Activated T-cell treated with anti-CD3 and anti-CD28 coated beads for 1 hour (primary cell): ENCODE measurements at places on chromosomes 1 and 21.

- DNase-seq, result no peak
These were observed 2.9 kb upstream of the SYT2 start for GRCh38 chr1:202713110-202713509.

DNA sequence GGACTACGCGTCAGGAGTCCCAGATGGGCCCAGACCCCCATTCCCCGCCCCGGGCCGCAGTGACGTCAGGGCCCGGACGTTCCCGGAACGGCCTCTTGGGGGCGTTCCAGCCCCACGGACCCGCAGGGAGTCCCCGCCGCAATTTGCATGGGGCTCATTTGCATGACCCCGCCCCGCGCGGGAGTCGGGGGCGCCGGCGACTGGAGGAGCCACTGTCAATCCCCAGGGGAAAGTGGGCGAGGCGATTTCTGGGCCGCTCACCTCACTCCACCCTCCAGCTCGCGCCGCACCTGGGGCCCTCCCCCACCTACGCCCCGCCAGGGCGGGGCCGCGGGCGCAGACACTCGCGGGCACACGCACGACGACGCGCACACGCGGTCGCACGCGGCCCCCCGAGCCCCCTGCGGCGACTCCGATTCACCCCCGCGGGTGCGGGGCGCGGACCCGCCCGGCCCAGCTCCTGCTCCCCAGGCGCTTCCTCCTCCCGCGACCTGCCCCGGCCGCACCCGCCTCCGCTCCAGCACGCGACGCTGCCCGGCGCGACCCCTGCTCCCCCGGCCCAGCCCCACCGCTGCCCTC lies 13.2 kb downstream of the AGRN start:
- peak; percentile 68 for DNase-seq

- no peak for DNase-seq
These were observed 9.8 kb downstream of the ECE1 start for GRCh38 chr1:21280482-21280881.

- DNase-seq, result no peak
These were observed at the start of gene FCAMR for GRCh38 chr1:206970446-206970845. FCAMR (minus strand) TSS chr1:206970460; CDS start chr1:206970125, 335 bp downstream.

DNA sequence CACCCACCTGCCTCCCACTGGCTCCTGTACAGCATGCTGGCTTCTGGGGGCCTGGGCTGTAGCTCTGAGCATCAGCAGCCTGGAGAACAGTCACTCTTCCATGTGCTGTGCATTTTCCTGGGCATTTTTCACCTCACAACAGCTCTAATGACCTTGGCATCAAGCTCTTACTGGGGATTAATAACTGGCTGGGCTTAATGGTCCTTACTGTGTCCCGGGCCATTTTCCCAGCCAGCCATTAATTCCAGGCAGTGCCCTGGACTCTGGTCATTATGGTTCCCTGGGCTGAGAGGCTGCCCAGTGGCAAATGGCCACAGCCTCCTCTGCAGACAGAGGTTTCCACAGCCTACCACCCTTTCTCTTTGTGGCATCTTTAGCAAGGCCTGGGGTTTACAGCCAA lies 171.8 kb downstream of the ST6GALNAC5 start:
- no peak for DNase-seq

GRCh38 chr1:200305806-200306205 lies 104.0 kb downstream of the ZNF281 start:
- DNase-seq, result no peak

- no peak for DNase-seq
These were observed 46.5 kb downstream of the STX6 start for GRCh38 chr1:180976191-180976590.

GRCh38 chr1:167221126-167221737 lies 546 bp downstream of the POU2F1 start:
- DNase-seq, result peak; percentile 23

DNA sequence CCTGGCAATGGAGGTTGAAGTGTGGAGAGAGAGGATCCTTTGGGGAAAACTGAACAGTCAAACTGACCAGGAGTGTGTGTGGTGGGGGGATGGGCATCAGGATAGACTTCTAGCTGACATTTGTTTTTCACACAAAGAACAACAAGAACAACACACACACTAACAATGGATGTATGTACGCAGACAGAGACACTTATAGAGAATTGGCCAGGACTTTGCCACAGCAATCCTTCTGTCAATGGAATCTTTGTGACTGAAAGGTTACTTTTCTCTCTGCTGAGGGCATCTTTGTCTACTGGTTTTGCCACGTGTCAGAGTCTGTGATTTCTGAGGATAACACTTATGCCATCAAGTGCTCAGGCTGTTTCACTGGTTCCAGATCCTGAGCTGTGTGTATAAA lies 12.4 kb upstream of the FCGR2A start:
- DNase-seq, result no peak

DNA sequence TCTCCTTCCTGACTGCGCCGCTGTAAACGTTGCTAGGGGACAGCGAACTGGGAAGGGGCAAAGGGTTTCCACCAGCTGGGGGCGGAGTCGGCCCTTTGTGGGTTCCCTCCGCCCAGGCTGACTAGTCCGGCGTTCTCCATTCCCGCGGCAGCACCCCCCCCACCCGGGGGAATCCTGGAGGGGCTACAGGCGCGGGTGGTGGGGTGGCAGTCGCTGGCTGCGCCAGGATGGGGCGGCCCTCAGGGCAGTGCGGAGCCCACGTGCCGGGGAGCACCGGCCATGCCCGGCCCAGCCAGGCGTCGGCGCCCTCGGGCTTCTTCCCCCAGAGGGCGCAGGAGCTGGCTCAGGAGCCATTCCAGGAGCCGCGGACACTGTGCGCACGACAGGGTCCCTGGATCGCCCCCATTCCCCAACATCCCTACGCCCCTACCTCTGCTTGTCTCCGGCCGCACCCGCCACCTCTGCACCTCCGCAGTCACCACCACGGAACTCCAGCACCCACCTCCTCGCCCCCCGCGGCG lies 476 bp downstream of the BATF3 start:
- peak; percentile 24 for DNase-seq

- DNase-seq, result no peak
These were observed 5.5 kb downstream of the PTPN7 start for GRCh38 chr1:202154766-202155477.

GRCh38 chr1:64882574-64883255 lies 83.6 kb downstream of the JAK1 start:
- DNase-seq, result no peak

DNA sequence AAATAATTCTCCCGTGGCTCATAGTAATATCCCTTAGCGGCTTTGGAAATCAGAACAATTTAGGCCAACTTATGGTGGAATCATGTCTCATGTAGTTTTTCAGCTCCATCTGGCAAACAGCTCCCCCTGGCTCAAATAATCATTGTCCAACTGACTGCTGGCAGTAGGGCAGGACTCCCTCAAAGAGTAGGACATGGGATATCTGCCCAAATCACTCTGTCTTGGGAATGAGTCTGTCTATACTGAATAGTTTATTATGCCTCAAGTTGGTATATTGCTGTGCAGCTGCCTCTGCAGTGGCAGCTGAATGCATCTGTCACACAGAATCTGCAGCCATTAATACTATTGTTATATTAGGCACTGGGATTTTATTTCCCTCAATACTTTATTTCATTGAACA lies 255.7 kb downstream of the COL11A1 start:
- DNase-seq, result no peak

DNA sequence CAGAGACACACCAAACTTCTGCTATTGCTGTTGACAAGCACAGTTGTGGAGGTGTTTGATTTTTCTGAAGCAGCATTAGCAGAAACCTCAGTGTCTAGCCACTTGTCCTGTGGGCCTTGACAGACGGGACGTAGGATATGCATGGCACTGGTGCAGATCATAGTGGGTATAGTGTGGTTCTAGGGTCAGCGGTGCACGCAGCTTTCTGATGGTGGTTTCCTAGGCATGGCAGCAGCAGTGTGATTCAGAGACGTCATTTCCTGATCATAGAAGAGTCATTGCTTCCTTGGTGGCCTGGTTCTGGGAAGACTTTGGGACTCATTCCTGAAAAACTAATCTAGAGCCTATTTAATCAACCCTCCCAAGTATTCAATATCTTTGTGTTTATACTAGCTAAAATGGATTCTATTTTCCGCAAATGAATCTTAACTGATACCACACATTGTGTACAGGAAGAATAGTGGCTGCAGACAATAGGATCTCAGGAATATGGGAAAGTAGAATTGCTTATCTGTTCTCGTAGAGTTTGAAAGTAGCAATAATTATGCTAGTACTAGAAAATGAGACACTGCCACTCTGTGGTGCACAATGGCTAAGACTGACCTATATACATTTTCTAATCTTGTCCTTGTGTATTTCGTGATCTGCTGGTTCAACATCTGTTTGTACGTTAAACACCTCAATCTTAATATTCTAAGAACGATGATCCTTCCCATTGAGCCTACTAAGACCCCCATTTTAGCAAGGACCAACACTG lies 2.8 kb upstream of the USP1 start:
- no peak for DNase-seq

DNA sequence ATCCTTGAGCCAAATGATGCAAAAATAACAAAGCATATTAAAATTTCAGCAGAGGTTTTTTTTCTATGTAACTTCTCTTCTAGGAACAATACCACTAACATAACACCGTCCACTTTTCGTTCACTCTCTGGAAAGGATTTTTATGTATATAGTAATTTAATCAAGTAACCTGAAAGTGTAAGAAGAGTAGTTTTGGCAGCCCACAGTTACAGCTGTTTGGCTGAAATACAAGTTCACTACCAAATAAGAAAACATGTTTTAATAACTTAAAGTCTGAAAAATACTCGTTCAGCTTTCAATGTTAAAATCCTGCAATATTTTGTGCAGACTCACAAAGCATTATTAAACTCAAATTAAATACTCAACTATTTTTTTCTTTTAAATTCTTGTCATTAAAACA lies 896.8 kb upstream of the ADGRL4 start:
- DNase-seq, result no peak

DNA sequence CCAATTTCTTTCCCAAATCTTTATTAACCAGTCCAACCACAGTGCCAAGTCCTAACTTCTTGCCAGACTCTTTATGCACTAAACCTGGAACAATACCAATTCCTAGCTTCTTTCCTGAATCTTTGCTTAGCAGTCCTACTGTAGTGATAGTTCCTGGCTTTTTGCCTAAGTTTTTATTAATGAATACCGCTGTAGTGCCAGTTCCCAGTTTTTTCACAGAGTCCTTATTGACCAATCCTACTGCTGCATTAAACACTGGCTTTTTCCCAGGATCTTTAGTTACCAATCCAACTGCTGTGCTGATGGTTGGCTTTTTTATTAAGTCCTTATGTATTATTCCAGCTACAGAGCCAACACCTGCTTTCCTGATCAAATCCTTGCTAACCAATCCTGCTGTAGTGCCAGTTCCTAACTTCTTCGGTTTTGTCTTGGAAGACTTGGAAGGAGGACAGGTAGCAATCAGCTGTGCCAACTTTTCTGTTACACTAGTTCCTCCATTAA lies 80.8 kb downstream of the ASH1L start:
- DNase-seq, result no peak

GRCh38 chr1:7726623-7727022 lies 44.5 kb upstream of the VAMP3 start:
- no peak for DNase-seq

DNA sequence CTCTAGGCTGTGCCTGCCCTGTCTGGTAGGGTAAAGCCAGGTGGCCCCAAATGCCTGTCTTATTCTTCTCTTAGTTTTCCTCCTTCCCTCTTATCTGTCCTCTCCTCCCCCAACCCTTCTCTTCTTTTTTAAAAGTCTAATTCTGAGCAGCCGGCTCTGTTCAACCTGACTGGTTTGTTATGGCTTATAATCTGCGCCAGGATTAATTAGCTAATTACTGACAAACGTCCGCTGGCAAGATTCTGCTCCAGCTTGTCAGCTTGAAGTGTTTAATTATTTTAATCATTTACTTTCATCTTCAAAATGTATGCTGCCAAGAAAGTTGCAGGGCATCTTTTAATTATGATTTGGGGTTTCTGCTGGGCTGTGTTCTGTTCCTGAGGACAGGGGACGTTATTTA lies 27.2 kb upstream of the PSMB2 start:
- DNase-seq, result no peak
